ENCODE measurements at places on chromosomes 16 and 17.

GRCh38 chr16:67263201-67263600 is 14.4 kb downstream of the SLC9A5 start:
- no peak for DNase-seq

DNA sequence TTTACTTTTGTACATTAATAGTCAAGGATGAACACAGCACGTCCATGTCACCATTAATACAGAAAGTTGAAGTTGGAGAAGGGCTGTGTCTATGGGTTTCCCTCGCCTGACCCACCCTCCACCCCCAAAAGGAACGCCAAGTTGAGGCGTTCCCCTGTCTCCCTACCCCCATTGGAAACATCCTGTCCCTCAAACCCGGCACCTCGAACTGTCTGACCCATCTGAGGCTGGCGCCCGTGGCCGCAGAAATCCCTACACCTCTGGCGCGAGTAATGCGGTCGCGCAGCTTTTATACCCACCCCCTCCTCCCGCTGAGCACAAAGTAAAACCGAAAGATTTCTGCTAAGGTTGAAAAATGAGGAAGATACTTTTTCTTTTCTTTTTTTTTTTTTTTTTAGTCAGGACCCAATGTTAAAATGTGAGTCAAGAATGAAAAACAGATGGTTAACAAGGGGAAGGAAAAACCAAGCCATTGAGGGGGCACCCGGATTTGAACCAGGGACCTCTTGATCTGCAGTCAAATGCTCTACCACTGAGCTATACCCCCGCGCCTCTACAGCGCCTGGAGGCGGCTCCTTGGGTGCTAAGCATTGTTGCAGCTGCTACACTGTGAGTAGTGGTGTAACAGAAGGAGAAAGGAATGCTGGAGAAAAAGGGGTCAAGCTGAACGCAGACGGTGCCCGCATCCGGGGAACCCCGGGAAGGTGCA is 887 bp upstream of the LASP1 start:
- peak; percentile 85 for DNase-seq

- no peak for DNase-seq
These were observed 13.5 kb upstream of the METRNL start for GRCh38 chr17:83065660-83066542.

GRCh38 chr17:79633993-79634813 is 23.4 kb upstream of the RBFOX3 start:
- no peak for DNase-seq

- DNase-seq: no peak
These were observed 24.2 kb downstream of the DNAH9 start for GRCh38 chr17:11622492-11622891.

- DNase-seq: no peak
These were observed 46.9 kb downstream of the RMI2 start for GRCh38 chr16:11392041-11392581.

GRCh38 chr17:79835470-79835899 is 3.8 kb downstream of the CBX4 start:
- DNase-seq: no peak

- DNase-seq: peak; percentile 60
These were observed 6.1 kb downstream of the WDR81 start for GRCh38 chr17:1730326-1731193.

DNA sequence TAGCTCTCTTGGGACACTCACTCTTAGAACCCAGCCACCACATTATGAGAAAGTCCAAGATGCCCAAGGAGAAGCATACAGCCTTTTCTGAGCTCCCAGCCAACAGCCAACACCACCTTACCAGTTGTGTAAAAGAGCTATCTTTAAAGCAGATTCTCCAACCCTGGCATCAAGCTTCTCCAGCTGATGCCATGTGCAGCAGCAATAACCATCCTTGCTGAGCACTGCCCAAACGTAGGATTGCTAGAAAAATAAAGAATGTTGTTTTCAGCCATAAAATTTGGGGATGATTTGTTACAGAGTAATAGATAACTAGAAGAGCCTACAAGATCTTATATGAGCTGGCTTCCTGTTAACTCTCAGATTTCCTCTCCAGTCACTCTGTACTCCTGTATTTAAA is 443.7 kb upstream of the DYNLRB2 start:
- DNase-seq: no peak

- no peak for DNase-seq
These were observed 15.2 kb downstream of the ARHGAP17 start for GRCh38 chr16:24999856-25000461.

GRCh38 chr17:49616601-49617131 is 41.0 kb downstream of the NXPH3 start:
- no peak for DNase-seq

- DNase-seq: peak; percentile 45
These were observed 245.7 kb downstream of the FOXL1 start for GRCh38 chr16:86823888-86824671.

DNA sequence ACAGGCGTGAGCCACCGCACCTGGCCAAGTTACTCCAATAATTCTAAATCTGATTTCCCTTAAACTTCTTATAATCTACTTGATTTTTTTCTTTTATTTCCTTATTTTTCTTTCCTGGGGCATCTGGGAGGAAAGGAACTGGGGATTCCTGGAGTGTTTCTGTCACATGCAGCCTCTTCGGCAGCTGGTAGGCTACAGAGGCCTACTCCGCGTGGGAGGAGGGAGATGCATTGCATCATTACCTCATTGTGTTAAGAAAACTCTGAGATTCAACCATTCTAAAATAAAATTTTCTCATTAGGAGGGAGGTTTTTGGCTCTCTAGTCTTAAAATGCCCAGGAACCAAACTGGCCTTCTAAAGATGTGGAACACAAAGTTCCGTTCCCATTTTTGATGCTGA is 64.0 kb downstream of the SOX9 start:
- DNase-seq: no peak

DNA sequence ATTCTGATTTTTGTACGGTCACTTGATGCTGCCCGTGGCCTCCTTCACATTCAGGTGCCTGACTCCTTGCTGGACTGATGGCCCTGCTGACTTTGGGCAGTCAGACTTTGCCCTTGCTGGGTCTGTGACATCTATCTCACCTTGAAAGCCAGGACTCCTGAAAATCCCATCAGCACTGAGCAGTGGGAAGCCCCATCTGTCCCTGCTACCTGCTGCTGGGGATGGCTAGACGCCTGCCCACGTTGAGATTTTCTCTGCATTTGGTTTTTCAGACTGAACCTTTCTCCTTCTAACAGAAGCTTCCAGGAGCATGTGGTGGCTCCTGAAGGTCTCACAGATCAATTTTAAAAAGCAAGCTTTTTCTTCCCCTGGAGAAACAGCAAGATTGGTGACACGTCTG is 10.2 kb upstream of the ZNF18 start:
- DNase-seq: no peak

DNA sequence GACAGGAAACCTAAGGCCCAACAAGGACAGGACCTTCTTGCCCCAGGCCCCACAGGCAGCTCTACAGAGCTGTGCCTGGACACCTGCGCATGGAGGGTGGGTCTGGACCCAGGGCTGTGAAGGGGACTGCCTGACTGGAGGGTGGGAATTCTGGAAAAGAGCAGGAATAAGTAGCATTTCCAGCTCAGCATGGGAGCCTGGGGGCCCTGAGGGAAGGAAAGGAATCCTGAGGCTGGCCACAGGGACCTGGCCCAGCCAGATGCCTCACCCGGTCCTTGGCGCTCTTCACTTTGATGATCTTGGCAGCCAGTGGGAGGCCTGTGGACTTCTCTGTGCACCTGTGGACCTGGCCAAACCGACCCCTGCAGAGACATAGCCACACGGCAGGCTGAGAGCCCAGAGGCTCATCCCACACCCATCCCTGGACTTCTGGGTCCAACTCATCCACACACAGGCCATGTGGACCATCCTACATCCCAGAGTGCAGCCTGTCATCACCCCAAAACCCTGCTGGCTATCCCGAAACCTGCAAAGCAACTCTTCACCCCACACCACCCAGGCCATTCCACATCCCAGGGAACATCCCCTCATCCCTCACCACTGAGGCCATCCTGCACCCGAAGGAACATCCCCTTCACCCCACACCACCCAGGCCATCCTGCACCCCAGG is 18.7 kb downstream of the MYLK3 start:
- no peak for DNase-seq
